ENCODE measurements at places on chromosomes 6 and 20.

- DNase-seq, result no peak
Measured at GRCh38 chr6:13159300-13159699, 169.0 kb downstream of the TBC1D7 start.

GRCh38 chr6:109478222-109478805, 4.7 kb downstream of the ZBTB24 start:
- no peak for DNase-seq

- no peak for DNase-seq
Measured at GRCh38 chr6:124551711-124552233, 410.5 kb upstream of the RNF217 start.

- DNase-seq, result no peak
Measured at GRCh38 chr20:13035399-13036152, 26.8 kb downstream of the SPTLC3 start.

GRCh38 chr6:166145751-166146150, 21.9 kb downstream of the TBXT start:
- no peak for DNase-seq

DNA sequence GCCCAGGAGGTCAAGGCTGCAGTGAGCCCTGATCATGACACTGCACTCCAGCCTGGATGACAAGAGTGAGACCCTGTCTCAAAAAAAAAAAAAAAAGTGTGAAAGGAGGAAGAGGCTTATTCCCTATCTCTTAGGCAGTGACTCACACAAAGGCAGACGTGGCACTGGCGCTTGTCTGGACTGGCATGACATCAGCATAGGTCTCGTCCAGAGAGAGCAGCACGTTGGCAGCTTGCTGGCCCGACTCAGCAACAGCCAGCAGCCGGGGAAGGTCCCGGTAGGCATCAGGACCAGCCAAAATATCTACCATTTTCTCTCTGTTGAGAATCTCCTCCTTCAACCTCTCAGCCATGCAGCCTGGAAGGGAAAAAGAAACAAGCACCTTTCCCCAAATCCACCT, 14.1 kb downstream of the CDK5RAP1 start:
- no peak for DNase-seq

GRCh38 chr6:21616005-21616404, 22.5 kb downstream of the SOX4 start:
- DNase-seq, result no peak

GRCh38 chr6:41199552-41200246, 1.2 kb downstream of the TREML2 start:
- DNase-seq, result no peak

DNA sequence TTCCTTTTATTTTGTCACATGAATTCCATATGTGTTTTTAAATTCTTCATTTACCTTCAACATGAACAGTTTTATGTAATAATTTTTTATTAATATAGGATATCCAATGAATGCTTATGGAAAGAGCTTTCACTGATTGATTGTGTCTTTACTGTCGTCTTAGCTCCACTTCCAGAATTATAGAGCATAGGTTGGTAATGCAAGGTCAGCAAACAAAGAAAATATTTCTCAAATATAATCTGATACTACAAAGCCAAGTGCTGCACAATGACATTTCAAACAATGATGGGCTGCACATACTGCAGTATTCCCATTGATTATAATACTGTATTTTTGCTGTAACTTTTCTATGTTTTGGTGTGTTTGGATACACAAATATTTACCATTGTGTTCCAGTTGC, 275.7 kb upstream of the RSPO3 start:
- DNase-seq, result no peak

DNA sequence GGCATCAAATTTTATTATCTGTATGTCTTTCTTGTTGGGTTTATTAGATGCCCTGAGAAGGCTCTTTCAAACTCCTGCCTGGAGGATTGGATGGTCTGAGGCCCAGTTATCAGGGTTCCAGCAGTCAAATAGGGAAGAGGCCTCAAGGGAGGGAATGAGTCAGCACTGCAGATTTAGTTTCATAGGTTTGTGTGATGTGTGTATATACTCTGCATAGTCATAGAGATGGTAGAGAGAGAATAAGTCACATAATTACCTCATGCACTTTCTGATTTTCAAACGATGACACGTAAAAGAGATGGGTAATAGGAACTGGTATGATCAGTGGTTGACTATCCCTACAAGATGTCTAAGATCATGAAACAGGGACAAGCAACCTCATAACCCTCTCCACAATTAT, 82.1 kb downstream of the ADAT2 start:
- DNase-seq, result no peak

DNA sequence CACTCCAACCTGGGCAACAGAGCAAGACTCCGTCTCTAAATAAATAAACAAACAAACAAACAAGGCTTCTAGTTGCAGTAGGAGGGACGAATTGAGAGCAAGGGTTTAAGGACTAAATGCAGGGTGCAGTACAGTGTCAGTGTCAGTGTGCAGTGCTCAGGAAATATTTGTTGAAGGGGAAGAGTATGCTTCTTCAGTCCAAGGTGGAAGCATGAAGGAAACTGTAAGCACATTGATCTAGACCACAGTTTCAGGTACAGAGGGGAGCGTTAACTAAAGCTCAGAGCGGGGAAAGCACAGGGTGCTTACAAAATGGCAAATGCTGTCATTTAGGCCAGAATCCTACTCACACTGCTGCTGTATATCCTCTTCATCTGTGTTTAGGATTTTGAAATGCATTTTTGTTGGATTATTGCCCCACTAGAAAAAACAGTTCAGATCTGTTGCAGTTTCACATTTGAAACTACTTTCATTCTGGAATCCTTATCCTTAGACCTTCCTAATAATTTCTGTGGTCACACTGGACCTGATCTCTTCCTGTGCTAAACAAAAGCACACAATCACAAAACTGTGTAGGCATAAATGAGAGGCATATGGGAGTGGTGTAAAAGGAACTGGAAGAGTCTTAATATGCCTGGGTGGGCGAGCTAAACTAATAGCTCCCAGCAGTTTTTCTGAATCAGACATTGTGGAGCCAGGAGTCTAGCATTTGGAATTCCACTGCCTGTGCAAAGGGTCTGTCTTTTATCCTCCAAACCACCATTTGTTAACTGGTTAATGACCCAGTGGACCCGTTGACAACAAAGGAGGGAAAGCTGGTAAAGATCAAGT, 41.4 kb downstream of the CBFA2T2 start:
- no peak for DNase-seq

GRCh38 chr20:56467968-56468315, 485 bp upstream of the RTF2 start:
- DNase-seq, result no peak

DNA sequence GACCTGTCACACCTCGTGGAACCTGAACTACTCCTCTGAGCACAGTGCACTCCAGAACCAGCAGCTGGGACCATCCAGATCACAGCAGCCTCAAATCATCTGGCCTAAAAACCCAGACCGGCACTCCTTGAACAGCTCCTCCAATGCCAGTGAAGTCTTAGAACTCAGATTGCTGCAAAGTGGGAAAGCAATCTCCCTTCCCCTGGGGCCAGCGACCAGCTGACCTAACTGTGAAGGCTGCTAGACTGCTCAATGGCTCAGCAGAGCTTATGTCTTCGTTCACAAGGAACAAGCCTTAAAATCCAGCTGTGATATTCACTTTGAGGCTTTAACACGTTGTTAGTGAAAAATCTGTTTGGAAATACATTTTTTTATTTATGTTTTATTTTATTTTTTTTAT, 243.2 kb downstream of the ANKRD60 start:
- DNase-seq, result no peak

- DNase-seq, result no peak
Measured at GRCh38 chr6:159324596-159324995, 155.4 kb downstream of the FNDC1 start.

GRCh38 chr20:33411242-33411641, 9.9 kb upstream of the CDK5RAP1 start:
- no peak for DNase-seq

DNA sequence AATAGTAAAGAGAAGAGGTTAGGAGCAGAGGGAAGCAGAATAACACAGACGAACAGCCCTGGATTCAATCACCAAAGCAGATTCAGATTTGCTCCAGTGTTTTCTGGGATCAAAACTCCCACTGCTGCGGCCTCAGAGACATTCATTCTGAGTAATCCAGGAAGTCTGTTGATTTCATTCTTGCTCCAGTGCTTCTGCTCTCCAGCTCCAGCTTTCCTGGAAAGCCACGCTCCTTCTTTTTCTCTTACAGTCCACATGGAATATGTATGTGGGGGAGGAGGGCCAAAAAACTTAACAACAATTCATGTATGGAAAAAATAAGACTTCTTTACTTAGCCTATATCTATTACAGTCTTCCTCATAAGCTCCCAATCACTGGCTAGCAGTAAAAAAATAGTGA, 26.4 kb upstream of the UST start:
- no peak for DNase-seq

GRCh38 chr20:3121955-3122610, 37.6 kb upstream of the AVP start:
- no peak for DNase-seq

DNA sequence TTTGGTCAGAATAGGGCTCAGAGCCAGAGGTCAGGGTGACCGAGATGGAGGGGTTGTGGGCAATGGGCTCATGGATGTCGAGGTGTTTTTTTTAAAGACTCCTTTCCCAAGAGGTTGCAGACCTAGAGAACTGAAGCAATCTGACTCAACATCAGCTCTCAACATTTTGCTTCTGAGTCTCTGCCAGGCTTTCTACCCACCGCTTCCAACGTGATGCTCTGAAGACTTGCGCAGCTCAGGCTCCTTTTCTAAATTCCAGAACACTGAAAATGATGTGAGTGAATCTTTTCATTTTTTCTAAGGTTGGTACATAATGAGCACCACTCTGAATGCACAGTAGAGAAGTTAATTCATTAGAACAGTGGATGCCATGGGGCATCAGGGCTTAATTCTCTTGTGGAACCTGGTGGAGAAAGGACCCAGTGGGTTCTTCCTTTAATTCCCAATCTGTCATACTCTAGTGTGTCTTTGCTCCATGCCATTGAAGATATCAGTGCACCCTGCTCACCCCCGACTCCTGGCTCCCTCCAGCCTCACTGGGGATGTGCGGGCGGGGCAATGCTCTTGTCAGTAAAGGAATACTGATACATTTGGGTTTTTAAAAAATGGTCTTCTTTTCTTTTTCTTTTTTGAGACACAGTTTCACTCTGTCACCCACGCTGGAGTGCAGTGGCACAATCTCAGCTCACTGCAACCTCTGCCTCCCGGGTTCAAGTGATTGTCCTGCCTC, 17.0 kb upstream of the KIF13A start:
- DNase-seq, result no peak

- no peak for DNase-seq
Measured at GRCh38 chr20:6993011-6993410, 225.5 kb downstream of the BMP2 start.

DNA sequence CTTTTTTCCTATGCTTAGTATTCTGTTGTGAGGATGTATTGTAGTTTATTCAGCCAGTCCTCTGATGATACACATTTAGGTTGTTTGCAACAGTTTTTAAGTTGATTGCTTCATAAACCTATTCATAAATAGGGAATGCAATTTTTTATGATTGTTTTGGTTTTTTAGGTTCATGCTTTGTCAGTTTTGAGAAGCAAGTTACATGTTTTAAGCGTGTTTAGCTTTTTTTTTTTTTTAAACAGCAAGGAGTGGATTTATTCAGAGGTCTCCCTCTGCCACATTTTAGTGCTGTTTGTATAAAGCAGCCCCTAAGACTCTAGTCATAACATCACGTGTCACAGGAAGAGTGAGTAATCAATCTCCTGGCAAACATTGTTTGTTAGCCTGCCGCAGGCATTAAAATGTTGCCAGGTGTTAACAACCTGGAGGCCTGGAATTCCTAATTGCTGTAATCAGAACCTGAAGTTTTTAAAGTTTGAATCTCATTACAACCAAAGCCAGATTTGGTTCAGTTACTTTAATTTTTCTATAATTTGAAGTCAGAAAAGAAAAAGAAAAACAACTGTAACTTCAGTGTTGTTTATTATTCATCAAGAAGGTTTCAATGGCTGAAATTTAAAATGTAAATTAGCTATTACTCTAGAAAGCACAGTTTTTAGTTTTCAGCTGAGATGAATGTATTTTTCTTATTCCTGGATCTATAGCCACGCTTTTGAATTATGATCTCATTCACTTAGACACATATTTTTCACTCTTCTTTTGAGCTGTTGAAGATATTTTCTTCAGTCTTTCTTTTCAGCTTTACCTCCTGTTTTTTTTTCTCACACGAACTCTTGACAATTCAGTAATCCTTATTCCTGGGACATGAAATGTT, 59.2 kb downstream of the KCNS1 start:
- DNase-seq, result no peak

DNA sequence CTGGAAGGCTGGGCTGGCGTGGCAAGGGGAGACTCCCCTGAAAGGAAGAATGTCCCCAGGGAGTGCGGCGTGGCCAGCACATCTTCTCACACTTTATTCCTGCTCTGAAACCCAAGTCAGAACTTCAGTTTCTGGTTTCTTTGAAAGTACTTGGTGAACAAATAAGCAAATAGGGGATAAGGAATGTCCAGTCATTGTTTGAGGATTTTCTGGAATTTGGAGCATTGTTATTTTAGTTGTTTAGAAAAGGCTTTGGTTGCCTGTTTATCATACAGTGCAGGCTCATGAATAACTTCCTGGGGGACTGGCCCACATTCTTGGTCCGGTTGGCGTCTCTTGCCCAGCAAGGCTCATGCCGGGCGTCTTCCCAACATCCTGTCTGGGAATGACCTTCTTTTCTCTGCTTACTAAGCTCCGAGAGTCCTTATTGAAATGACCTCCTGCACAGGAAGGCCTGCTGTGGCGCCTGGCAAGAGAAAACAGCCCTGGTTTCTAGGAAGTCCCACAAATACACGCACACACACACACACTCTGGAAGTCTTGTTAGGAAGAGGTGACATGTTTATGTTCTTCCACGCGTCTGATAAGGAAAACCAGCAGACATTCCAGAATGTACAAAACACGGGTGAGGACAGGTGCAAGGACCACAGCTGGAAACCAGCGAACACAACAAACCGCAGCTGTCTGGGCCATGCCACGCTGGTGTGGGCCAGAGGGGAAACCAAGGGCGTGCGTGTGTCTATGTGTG, 71.9 kb downstream of the TMEM170B start:
- DNase-seq, result no peak

DNA sequence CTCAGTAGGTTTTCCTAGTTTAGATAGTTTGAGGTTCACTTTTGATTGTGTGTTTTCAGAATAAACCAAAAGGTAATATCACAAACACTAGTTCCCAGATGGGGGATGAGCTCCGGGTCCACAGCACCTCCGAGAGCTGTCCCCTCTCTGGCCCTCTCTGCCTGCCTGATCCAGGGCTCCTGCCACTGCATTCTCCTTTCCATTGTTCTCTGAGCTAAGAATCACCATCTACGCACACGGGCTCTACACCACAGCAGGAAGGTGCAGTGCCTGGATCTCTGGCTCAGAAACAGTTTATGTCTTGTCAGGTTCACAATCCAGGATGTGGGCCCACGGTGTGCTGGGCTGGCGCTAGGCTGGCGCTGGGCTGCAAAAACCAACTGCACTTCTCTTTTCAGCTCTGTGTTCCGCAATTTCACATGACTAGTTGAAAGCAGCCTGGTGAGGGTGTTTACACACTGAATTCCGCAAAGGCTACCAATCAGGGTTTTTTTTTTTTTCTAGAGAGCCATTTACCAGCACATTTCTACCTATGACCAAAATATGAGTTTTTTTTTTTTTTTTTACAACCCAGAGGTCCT, 167.5 kb downstream of the SOD2 start:
- no peak for DNase-seq

GRCh38 chr6:2110504-2110903, 134.9 kb downstream of the GMDS start:
- no peak for DNase-seq
